ENCODE measurements at places on chromosomes 16 and 17.

DNA sequence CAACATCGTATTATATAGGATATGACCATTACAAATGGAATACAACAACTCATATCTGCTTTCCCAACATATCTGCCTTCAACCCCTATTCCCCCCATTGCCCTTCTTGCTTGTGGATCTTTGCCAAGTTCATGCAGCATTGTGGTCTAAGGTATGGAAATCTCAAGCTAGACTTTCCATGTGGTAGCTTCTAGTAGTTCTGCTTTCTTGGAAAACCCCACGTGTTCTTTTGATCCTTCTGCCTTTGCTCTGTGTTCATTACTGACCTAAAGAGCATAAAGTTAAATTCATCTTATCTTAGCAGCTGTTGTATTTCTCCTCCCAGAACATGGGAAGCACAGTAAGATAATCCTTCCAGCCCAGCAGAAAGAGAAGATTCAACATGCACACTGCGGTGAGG, 202.0 kb upstream of the SALL1 start:
- DNase-seq, result no peak

DNA sequence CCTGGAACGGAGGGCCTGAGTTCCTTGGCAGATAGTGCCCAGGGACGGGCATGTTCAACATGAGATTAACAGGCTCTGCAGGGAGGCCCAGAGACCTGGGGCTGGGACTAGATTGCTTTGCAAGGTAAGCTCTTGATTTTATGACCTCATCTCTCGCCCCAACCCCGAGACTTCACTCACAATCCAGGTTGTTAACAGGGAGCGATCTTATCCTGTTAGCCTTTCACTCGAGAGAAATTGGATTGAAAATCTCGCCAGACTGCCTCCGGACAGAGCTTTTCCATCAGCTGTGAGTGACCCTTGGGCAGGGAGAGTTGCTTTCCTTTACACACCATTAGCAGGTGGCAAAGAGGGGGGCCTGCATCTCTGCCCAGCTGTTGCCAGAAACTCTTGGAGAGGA, 521.7 kb upstream of the EEF2KMT start:
- DNase-seq, result no peak

DNA sequence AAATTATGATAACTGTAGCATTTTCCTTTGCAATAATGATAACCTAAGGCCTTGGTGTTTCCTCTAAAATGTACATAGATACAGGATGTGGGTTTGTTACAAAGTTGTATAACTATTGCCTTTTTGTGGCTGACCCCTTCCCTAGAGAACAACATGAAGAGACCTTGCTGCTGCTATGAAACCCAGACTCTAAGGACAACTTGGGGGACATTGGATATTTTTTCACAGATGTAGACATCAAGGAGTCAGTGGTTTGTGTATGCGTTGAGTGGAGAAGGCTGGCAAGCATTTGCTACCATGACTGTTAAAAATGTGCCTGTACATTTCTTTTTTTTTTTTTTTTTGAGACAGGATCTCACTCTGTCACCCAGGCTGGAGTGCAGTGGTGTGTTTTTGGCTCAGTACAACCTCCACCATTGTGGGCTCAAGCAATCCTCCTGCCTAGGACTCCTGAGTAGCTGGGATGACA, 12.3 kb downstream of the HMOX2 start:
- no peak for DNase-seq

GRCh38 chr17:36703860-36704266, 102.5 kb downstream of the MRM1 start:
- DNase-seq, result peak; percentile 73

DNA sequence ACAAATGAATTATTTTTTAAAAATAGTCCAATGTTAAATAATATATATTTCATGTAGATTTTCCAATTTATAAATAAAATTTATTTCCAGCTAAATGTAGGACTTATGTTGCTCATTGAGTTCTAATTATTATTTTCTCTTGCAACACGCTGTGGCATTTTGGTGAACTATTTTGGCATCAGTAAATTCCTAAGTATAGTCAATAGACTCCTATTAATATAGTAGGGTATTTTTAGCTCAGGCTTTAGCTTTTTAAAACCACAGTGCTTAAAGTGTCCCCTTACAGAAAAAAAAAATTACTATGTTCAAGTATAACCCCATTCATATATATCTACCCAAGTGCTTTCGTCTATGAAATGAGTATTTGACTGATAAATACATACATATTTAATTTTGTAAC, 919.2 kb upstream of the SOX9 start:
- DNase-seq, result no peak

DNA sequence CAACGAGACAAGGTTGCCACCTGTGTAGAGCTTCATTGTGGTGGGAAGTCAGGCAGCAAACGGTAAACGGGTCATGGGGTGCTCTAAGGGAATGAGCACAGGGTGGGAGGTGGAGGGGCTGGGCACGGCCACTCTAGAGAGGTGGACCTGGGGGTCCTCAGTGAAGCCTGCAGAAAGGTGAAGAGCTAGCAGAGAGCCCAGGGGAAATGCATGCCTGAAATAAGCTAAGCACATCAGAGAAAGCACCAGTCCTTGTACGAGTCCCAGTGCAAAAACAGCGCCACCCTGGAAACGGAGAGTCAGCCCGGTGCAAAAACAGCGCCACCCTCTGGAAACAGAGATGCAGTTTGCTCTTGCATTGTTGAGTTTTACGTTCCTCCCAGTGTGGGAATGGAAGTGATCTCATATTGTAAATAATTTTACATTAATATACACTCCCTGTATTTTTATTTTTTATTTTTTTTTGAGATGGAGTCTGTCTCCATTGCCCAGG, 65.0 kb downstream of the TBC1D16 start:
- no peak for DNase-seq

GRCh38 chr16:69404275-69404805, 18.5 kb upstream of the TERF2 start:
- peak; percentile 65 for DNase-seq

DNA sequence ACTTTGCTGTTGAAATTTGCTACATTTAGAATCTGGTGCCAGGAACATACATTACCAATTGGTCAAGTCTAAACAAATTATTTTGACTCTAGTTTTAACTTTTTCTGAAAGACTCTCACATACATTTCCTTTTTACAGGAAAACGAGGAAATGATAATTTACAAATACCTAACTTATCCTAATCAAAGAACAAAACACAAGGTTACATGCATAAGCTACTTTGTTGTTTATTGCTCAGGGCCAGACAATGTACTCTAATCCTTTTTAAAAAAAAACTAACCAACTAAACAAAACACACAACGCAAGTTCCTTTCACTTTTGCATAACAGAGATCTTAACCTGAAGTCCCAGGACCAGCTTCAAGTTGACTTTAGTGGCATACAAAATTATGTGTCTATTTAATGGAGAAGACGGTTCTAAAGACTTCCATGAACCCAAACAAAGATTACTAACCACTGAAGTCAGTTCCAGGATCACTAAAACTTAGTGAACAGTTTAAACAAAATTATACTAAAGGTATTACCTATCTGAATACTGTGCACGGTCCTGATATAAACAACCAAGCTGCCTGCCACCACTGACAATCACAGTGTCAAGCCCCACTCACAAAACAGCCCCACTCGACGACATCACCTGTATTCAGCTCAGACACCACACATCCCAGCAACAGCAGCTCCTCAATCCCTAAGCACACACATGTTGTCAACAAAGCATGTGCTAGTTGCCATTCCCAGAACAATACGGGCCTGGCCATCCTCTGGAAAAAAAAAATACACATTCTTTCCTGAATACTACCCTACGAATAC, 1.9 kb downstream of the ZNF652 start:
- no peak for DNase-seq

GRCh38 chr17:16121915-16122314, 93.4 kb downstream of the NCOR1 start:
- no peak for DNase-seq

DNA sequence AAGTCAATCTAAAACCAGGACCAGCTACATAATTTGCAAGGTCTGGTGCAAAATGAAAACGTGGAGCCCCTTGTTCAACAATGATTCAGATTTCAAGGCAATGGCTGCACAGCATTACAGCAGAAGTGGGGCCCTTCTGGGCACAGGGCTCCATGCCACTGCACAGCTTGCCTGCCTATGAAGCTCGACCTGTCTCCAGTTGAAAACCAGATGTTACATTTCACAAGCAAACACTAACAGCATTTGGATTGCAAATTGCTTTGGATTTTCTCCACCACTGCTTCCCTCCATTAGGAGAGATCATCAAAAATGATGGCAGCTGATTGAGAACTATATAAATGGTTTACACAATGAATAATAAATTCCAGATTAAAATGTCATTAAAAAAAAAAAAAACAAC, 551.4 kb upstream of the ZFHX3 start:
- DNase-seq, result no peak

GRCh38 chr17:77233635-77234334, 93.0 kb downstream of the SEC14L1 start:
- DNase-seq, result no peak

- no peak for DNase-seq
Measured at GRCh38 chr16:20613481-20614185, 37.5 kb upstream of the ACSM2B start.

DNA sequence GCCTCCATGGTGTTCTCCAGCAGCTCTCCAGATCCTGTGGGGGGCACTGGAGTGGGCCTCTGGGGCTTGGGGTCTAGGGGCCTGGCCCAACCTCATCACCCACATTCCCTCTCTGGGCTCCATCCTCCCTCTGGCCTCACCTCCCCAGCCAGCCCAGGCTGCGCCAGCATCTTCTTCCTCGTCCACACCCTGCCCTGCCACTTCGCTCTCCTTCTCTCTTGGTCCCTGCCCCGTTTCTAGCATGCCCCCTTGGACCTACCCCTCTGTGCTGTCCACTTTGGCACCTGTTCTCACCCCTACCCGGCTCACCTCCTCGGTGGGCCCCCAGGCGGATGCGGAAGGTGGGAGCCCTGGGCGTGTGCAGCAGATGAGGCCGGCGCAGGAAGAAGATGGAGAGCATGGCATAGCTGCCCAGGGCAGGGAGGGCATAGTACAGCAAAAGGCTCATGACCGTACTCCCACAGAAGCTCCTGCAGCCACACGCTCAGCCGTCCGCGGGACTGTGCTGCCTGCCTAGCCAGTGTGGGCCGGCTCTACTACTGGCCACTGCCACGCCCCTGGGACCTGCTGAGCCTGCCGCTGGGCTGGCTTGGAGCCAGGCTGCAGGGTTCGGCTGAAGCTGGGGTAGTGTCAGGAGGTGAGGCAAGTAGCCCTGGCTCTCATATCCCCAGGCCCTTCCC, at the start of gene GDPD3:
Gene GDPD3 (minus strand): TSS at position 507 of the 680 bp plus-strand sequence. CDS start 59 bp downstream, at position 448.
- no peak for DNase-seq

GRCh38 chr16:66474750-66475199, 47.7 kb downstream of the BEAN1 start:
- DNase-seq, result no peak

DNA sequence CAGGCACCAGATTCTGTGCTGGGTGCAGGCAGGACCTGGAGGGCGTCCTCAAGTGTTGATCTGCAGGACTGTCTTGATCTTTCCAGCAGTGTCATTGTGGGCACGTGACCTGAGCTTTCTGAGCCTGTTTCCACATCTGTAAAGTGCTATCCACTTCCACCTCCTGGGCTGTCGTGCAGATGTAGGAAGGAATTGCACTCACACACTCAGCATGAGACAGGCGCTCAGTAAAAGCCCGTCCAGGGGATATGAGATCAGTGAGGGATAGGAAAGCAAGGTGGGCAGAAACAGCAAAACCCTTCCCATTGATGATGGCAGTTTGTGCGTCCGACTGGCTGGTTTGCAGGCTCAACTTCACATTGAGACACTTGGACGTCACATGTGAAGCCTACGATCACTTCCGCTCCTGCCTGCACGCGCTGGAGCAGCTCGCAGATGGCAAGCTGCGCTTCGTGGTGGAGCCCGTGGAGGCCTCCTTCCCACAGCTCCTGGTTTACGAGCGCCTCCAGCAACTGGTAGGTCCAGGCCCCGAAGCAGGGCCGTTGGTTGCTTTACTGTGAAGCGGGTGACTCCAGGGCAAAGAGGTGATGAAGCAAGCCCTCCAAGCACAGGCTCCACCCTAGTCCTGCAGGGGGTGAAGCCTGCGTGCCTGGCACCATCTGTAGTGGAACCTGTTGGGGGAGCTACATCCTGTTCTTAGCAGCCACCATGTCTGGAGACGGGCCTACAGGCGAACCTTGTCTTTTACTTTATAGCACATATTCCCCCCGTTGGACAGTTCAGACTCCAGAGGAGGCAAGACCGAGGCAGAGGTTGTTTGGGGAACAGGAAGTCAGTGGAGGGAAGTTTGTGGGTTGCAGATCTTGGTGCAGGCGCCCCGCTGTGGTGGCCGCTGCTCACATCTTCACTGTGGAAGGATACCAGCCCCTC, 23.0 kb downstream of the METTL22 start:
- DNase-seq, result no peak

- DNase-seq, result no peak
Measured at GRCh38 chr17:72452286-72453173, 331.7 kb downstream of the SOX9 start.

- no peak for DNase-seq
Measured at GRCh38 chr17:44693609-44694008, 4.0 kb upstream of the CCDC43 start.

GRCh38 chr17:75096082-75096625, 8.4 kb downstream of the SLC16A5 start:
- peak; percentile 80 for DNase-seq

GRCh38 chr17:80424261-80424660, 9.3 kb downstream of the ENDOV start:
- no peak for DNase-seq

All from AG20443 (cell line).